8988T (cell line): ENCODE measurements at places on chromosomes 12 and 14.

DNA sequence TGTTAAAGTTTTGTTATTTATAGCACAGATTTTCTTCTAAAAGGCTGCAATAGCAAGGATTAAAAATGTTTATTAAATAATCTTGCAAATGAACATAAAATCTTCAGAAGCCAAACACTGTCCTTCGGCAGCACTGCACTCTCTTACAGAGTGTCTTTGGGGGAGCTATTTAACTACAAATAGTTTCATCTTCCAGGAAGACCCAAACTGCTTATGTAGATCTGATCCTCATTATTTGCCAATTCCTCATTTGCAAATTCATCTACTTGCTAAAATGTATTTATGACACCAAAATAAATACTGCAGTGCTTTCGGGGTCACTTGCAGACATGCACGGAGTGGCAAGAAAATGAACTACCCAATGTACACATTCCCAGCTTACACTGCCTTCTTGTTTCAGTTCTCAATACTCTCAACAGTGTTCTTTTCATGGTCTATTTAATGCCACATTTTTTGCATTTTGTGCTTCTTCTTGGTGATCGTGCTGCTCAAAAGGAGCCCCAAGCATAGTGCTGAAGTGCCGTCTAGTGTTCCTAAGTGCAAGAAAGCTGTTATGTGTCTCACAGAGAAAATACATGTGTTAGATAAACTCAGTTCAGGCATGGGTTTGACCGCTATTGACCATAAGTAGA, 128.1 kb downstream of the PRKD1 start:
- no peak for DNase-seq

DNA sequence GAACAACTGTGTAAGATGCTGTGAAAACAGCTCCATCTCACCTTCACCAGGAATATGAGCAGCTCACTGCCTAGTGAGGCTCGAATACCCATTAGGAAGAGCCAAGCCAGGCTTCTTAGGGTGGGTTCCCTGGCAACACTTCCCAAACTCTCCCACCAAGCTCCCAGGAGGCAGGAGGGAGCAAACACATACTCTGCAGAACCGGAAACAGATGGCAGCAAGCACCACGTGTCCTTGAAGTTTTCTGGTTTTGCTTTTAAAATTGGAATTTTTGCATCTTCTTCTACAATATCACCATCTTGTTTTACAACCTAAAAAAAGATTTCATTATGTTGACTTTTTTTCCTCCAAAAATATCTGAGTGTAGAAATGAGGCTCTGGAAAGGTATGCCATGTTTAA, 186.7 kb downstream of the ZFP36L1 start:
- DNase-seq = no peak

- DNase-seq = no peak
Measured at GRCh38 chr12:108918206-108918605, 38.3 kb downstream of the DAO start.

- no peak for DNase-seq
Measured at GRCh38 chr12:18332173-18332572, 70.9 kb downstream of the PIK3C2G start.

- DNase-seq = no peak
Measured at GRCh38 chr14:102486513-102487203, 22.9 kb downstream of the ANKRD9 start.

GRCh38 chr12:64740646-64741045, 18.6 kb downstream of the GNS start:
- DNase-seq = no peak

- no peak for DNase-seq
Measured at GRCh38 chr12:115920395-115921183, 356.9 kb downstream of the MED13L start.

GRCh38 chr14:85520581-85520980, 9.4 kb upstream of the FLRT2 start:
- DNase-seq = no peak

- DNase-seq = no peak
Measured at GRCh38 chr12:123893276-123893675, 79.4 kb downstream of the CCDC92 start.
